Neural crest cell (in vitro differentiated cells): ENCODE measurements at places on chromosomes 6 and 20.

DNA sequence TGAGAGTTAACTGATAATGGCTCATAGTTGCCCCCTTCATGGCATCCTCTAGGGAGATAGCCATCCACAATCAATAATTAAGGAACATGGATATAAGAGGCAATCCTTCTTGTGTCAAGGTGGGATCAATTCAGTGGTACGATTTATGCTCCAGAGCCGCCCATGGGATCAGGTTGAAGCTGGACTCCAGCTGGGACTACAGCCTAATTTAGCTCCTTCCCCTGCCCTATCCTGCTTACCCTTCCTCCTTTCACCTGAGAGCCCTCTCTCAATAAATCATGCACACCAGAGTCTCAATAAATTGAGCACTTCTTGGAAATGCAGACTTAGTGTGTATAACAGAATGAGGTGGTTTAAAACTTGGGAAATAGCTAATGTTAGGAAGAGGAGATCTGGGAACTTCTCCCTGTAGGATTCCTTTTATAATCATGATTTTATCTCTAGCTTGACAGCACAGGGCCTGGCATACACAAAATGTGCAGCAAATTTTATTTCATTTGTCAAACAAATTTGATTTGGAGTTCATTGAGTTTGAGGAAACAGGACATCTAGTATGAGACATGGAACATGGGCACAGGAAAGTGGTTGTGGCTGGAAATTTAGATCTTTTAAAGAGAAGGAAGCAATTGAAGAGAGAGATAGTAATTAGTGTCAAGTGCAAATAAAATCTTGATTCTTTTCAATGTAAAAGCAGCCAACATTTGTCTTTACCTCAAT is 28.6 kb upstream of the OGFRL1 start:
- DNase-seq: no peak

DNA sequence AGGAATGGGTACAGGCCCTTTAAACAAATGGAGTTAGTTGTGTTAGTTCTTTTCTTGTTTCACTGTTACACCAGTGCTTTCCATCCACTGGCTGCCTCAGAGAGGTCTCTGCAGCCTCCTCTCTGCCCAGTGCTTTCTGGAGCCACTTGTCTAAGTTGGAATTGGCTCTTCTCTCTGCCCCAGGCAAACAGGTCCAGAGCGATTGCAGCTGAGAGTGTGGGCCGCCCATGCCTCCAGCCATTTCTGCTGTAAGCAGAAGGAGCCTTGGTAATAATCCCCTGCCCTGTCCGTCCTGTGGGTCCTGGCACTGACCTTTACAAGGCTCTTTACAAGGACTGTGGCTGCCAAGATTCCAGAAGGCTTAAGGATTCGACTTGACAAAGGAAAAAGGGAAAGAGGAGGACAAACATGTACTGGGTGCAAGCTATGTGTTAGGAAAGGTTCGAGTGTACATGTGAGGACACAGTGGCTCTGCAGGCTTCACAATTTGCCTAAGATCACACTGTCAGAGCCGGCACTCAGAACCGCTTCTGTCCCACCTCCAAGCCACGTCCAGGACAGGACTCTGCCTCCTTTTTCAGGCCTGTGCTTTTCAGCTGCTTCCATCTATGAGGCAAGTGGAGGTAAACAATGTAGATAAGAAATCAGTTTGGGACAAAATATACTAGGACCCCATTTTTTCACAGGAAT is 88.5 kb downstream of the POPDC3 start:
- no peak for DNase-seq

GRCh38 chr6:163367497-163368183 is 46.9 kb upstream of the QKI start:
- no peak for DNase-seq

- DNase-seq: no peak
Observed at GRCh38 chr6:144655376-144655775, 370.2 kb downstream of the UTRN start.

DNA sequence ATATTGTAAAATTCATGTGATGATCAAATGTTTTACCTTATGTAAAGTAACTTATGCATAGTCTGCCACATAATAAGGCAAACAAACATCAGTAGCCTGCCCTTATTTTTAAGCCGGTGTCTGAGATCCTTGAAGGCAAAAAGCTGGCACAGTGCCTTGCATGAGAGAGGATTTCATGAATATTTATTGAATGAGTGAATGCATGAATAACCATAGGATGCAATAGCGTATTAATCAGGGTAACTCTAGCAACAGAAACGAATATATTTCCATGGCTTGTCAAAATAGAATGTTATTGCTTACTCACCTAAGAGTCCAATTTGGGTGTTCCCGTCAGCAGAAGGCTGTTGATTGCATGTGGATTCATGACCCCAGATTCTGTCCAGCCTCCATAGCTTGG is 34.9 kb downstream of the BTBD3 start:
- no peak for DNase-seq

DNA sequence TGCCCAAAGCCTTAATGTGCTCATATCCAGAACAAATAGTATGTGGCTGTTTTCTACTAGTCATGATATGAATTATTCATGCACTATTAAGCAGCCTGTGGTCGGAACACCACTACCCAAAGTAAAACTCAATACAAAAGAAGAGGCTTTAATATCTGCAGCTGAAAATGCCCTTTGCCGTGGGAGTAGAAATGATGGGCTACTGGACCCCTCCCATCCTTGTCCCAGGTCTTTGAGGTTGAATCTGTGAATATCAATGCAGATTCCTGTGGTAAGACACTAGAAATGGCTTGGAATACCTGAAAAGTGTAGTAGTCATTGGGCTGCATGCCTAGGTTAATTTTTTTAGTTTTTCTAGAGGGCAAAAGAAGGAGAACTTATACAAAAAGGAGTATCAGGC is 303.7 kb downstream of the TBC1D7 start:
- DNase-seq: no peak

- no peak for DNase-seq
Observed at GRCh38 chr20:59015812-59016711, 3.2 kb upstream of the TUBB1 start.

GRCh38 chr6:75091467-75092190 is 114.2 kb downstream of the COL12A1 start:
- DNase-seq: no peak

DNA sequence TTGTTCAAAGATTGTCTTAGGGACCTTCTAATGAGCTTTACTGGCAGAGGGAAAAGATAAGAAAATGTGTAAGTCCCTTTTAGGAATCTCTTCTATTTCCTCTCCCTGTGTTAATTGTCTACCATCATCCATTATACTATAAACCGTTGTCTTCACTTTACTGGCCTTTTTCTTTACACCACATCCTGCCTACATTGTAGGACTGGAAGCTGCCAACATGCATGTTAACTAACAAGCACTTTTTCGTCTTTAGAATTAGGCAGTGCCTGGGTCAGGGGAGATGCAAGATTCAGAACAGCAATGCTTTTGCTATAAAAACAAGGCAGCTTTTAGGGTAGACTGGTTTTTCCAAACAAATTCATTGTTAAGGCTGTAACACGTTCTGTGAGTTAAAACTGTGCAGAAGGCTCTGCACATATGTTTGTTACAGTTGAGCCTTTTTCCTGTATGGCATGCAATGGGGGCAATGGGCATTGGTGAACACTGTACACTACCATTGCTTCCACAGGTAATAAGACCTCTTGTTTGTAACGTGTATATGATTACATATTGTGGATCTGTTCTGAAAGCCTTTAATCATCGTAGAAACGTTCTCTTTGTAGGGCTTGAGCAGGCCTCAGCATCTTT is 10.9 kb upstream of the PKIG start:
- no peak for DNase-seq

DNA sequence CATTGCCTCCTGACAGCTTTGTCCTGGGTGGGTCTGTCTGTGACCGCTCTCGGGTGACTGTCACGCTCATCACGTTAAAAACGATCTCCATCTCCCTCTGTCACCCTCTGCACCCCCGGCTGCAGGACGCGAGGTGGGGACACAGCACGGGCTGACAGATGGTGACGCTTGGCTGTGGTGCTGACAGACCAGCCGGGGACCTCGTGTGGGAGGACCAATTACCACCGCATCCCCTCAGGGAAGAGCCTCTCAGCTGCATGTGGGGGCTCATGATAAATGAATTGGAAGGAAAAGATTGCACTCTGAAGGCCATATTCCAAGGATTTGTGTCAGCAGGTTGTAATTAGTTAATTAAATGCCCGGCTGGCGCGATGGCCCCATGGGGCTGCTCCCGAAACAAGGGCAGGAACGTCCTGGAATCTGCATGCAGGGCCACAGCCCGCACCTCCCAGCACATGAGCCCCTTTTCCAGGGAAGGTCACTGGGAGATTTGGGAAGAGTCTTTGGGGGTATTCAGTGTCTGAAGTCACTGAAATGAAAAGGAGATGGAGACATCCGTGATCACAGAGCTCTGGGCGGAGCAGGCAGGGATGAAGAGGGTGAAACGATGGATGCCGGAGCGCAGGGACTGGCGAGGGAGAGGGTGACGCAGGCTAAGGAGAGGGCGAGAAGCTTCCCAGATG is 87.1 kb downstream of the ERMARD start:
- no peak for DNase-seq

- no peak for DNase-seq
Observed at GRCh38 chr6:109628158-109629000, 62.6 kb downstream of the AK9 start.

GRCh38 chr20:13356591-13356990 is 135.5 kb downstream of the ISM1 start:
- no peak for DNase-seq

DNA sequence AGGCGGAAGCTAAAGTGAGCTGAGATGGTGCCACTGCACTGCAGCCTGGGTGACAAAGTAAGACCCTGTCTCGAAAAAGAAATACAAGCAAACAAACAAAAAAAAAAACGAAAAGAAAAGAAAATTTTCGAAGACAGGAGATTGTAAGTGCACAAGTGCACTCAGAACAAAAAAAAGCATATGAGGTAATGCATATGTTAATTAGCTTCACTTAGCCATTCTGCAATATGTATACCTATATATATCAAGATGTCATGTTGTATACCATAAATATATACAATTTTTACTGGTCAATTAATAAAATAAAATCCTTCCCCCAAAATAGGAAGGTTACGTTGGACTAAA is 127.5 kb downstream of the RIN2 start:
- DNase-seq: no peak

GRCh38 chr6:158312672-158313397 is 570 bp downstream of the TULP4 start:
- no peak for DNase-seq

DNA sequence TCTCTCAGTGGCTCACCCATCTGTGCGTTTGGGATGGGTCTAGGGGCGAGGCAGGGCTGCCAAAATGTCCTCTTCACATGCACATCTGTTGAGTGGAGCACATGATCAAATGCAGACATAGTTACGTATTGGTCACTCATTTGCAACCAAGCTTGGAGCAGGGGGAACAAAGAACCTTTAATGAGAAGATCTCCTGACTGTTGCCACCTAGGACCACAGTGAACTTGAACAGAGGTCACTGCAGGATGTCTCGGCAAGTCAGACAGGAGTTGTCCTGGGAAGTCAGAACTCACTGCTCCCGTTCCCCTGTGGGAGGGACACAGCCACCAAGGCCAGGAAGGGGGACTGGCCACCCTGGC is 73.4 kb downstream of the SSR1 start:
- DNase-seq: no peak

DNA sequence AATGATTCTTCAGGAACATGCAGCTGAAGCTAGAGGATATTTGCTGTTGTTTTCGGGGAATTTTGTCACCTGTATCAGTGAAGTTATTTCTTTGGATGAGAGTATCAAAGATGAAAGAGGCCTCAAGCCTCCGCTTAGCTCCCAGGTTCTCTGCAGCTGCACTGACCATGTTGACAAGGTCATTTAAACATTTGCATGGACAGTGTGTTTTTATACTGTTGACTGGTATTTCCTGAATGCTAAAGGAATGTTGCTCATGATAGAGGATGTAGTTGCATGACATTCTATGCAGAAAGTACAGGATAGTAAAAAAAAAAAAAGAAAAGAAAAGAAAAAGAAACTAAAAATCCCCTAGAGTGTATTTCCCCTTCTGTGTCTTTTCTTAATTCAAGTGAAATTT is 165.6 kb upstream of the LAMP5 start:
- DNase-seq: no peak

GRCh38 chr20:50484271-50484976 is 25.8 kb upstream of the PTPN1 start:
- DNase-seq: no peak

- DNase-seq: no peak
Observed at GRCh38 chr20:10172998-10173655, 45.5 kb upstream of the SNAP25 start.

DNA sequence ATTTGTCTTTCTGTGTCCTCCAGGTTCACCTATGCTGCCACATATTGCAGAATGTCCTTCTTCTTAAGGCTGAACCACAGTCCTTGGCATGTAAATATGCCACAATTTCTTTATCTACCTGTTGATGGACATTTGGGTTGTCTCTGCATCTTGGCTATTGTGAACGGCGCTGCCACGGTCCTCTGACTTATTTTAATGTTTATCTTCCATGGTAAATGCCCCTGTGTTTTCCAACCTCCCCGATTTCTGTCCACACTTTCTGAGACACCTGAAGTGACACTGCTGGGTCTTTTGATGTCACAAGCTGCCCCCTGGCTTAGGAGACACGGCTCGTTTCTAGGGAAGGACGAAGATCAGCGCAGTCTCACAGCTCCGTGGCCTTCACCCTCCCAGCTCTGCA is 128.3 kb upstream of the PDE10A start:
- DNase-seq: no peak

DNA sequence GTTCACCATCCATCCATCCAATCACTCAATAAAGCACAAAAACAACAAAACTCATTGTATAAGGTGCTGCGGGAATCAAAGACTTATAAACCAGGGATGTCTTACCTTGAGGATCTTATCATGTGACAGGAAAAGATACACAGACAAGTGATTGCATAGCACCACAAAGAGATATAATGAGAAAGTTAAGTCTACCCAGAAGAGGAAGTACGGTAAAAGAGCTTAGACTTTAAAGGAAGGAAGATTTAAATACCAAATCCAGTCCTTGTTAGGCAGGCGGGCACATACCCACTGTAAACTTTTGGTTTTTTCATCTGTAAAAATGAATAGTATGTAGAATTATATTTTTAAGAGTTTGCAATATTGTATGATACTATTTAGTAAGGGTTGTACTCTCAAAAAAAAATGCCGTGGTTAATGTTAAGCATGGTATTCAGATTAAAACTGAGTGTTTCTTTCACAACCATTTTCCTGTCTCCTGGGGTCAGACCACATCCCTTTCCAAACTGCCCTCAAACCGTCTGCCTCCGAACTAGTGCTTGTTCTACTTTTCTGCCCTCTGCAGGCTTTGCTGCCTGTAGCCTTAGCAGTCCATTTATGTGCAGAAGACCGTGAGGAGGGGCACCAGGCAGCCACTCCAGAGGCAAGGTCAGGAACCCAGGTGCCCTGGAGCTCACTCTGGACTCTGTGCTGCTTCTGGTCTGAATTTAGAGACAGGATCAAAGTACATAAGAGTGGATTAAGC is 179.5 kb upstream of the SYNDIG1 start:
- no peak for DNase-seq

DNA sequence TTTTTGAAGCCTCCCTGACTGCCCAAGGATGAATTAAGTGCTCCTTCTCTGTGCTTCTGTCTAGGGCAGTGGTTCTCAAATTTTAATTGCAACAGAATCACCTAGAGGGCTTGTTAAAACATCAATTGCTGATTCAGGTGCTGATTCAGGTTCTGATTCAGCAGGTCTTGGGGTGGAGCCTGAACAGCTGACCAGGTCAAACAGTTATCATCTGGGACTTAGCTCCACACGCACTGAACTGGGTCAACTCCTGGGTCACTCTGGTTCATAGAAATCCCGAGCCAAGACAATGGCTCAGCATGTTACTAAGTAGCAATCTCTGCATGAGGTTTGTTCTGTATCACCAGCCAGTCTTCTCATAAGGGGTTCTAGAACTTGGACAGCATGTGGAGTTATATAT is 192.3 kb downstream of the GJA1 start:
- DNase-seq: no peak

GRCh38 chr6:110140650-110141049 is 38.8 kb downstream of the WASF1 start:
- no peak for DNase-seq
